Cortex of kidney (tissue), 1 donor: ENCODE measurements at places on chromosomes 6 and 20.

- DNase-seq, result no peak
Observed at GRCh38 chr20:8646716-8647115, 422.2 kb upstream of the PLCB4 start.

GRCh38 chr6:89023591-89024441, 56.7 kb upstream of the PNRC1 start:
- DNase-seq, result no peak

GRCh38 chr6:45946352-45946751, 69.3 kb downstream of the CLIC5 start:
- DNase-seq, result no peak

- no peak for DNase-seq
Observed at GRCh38 chr20:48181261-48181935, 396.1 kb upstream of the SULF2 start.

- no peak for DNase-seq
Observed at GRCh38 chr20:21241406-21241805, 61.7 kb upstream of the XRN2 start.

GRCh38 chr20:910870-911770, 5.0 kb downstream of the ANGPT4 start:
- no peak for DNase-seq

GRCh38 chr6:135126729-135127128, 54.4 kb upstream of the MYB start:
- DNase-seq, result no peak

- DNase-seq, result no peak
Observed at GRCh38 chr6:162849269-162849668, 121.5 kb downstream of the PACRG start.

DNA sequence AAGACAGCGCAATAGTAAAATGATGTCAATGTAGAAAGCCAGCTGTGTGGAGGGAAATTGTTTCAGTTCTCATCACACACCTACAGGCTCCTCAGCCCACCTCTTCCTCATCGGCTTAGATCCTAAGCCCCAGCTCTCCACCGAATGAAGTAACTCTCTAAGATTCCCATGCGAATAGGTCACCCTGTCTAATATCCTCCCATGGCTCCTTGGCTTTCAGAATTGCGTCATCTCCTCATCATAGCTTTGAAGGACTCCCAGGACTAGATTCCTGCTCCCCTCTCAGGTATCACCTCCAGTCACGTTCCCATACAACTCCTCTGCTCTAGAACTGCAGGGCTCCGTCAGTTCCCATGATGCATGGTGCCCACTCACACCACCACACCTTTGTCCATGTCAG, 16.2 kb upstream of the SLC22A16 start:
- no peak for DNase-seq

DNA sequence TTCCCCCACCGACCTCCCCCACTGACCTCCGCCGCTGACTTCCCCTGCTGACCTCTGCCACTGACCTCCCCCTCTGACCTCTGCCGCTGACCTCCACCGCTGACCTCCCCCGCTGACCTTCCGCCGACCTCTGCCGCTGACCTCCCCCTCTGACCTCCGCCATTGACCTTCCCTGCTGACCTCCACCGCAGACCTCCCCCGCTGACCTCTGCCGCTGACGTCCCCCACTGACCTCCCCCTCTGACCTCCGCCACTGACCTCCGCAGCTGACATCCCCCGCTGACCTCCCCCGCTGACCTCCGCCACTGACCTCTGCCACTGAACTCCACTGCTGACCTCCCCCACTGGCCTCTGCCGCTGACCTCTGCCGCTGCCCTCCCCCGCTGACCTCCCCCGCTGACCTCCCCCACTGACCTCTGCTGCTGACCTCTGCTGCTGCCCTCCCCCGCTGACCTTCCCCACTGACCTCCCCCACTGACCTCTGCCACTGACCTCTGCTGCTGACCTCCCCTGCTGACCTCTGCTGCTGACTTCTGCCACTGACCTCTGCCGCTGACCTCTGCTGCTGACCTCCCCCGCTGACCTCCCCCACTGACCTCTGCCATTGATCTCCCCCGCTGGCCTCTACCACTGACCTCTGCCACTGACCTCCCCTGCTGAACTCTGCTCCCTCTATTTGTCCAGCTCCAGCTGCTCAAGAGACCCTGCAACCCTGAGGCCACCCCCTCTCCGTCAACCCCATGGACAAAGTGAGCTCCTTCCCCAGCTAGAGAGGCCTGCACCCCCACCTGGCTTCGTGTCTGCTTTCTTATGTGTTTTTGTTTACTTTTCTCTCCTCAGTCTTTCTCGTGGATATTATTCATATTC, 91.4 kb upstream of the AFDN start:
- DNase-seq, result no peak

GRCh38 chr6:4606821-4607704, 169.1 kb upstream of the CDYL start:
- DNase-seq, result no peak

GRCh38 chr20:37343212-37343993, 2.5 kb upstream of the SRC start:
- no peak for DNase-seq

DNA sequence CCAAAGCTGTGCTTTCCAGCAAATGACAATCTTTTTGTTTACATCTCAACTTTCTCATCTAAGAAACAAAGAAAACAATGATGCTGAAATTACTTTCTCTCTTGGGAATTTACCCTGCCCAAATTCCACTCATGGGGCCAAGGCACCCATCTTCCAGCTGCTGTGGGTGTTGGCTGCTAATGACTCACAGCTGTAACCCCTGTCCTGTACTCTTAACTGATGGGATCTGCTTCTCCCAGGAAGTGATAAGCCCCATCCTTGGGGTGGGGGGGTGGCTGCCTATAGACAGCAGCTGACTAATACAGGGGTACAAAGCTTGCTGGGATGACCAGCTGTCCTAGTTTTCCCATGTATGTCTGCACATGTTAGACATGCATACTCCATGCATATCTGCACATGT, 938.6 kb downstream of the C6orf118 start:
- DNase-seq, result no peak

DNA sequence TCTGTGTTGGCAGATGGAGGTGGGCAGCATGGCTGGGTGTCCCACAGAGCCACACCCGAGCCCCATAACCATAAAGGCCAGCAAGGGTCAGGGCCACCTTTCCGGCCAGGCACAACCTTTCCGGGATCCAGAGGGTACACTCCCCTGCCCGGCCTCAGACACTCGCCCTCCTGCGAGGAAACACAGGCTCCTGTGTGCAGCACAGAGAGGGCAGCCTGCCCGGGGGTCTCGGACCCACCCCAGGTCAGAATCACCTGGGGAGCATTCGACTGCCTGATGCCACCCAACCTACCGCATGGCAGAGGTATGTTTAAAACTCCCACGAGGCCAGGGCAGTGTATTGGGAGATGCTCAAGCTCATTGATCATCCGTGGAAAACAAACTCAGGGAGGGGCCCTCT, 260.3 kb downstream of the TAF4 start:
- no peak for DNase-seq

- no peak for DNase-seq
Observed at GRCh38 chr6:156840606-156841005, 63.4 kb downstream of the ARID1B start.

GRCh38 chr20:18986895-18987580, 173.5 kb downstream of the SCP2D1 start:
- no peak for DNase-seq

GRCh38 chr6:73854998-73855718, 159.2 kb downstream of the CD109 start:
- DNase-seq, result no peak

- DNase-seq, result no peak
Observed at GRCh38 chr6:86529635-86530034, 407.7 kb upstream of the HTR1E start.

DNA sequence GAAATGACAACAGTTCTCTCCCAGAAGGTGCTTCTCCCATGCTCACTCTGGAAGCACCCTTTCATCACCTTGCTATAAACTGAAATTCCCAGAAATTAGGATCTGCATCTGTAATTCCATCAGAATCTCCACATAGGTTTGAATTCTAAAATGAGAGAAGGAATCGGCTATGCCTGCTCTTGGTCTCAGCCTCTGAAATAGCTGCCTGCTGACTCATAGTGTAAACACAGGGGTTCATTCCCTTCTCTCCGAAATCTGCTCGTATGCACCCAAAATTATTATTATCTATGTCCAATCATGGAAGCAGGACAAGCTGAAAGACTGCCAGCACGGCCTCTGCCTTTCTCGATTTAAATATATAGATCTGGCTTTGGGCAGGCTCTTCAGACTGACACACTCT, 74.6 kb upstream of the TAB2 start:
- DNase-seq, result no peak

DNA sequence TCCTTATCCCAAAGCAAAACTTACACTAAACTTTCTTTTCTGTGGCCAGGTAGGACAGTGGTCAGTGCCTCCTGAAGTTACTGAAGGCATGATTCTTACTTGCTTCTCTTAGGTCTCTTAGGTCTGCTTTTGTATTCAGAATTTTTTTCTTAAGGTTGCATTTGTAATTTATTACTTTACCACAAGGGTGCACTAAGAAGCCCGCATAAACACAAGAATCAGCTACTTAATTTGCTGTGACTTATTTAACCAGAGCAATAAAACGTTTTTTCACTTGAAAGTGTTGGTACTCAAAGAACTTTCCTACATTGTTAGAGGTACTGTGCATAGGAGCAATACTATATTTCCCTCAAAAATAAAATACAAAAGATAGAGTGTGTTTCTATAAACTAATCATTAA, 75.4 kb upstream of the LAMA2 start:
- DNase-seq, result no peak

- no peak for DNase-seq
Observed at GRCh38 chr6:12077021-12077710, 65.1 kb downstream of the HIVEP1 start.

DNA sequence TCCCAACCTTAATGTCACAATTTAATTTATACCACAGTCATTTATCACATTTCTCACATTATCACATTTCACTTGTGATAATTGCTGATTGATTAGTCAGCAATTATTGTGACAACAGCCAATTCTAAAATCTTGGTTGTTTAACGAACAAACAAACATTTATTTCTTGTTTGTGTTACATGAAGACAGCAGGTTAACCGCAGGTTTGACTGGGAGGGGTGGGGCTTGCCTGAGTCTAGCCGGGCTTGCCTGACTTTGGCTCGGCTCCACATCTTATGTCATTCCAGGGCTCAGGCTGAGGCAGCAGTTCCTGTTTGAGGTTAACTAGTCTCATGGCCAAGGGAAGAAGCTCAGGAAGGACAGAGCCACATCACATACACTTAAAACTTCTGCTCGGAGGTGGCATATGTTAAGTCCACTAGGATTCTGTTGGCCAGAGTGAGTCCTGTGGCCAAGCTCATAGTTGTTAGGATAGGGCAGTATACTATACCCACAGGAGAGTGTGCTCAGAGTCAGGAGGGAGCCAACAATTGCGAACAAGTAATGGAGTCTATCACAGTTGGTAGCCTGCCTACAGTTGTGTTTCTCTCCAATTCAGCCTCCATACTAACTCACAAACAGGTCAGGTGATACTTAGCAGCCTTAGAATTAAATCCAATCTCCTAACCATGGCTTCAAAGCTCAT, 90.0 kb upstream of the IFNGR1 start:
- no peak for DNase-seq

- no peak for DNase-seq
Observed at GRCh38 chr6:27188885-27189418, 58.5 kb upstream of the PRSS16 start.

- DNase-seq, result no peak
Observed at GRCh38 chr6:166168616-166169548, 1.2 kb upstream of the TBXT start.

- DNase-seq, result no peak
Observed at GRCh38 chr20:10553326-10553984, 118.3 kb downstream of the SLX4IP start.

DNA sequence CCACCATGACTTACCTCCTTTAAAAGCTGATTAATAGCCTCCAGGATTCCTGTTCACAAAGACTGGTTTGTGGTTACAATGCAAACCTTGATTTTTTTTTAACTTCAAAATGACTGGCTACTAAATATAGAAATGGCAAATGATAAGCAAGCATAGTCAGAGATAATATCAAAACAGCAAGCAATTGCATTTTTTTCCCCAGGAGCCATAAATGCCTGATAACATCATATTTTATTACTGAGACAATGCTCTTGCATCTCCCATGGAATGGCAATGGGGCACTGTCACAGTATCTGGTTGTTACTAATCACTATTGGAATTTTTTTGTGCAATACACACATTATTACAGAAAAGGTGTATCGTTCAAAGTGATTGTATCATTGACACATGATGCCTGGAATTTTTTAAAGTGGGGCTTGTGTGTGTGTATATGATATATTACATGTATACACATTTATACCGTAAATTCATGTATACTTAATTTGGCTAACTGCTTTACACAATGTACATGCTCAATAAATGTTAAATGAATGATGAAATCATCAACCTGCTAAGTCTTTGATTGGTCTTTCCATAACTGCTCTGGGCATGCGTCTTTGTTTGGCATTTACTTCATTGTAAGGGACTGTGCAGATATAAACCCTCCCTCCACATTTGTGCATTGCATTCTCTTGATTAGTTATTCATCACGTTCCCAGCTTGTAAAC, 980 bp upstream of the SALL4 start:
- no peak for DNase-seq

DNA sequence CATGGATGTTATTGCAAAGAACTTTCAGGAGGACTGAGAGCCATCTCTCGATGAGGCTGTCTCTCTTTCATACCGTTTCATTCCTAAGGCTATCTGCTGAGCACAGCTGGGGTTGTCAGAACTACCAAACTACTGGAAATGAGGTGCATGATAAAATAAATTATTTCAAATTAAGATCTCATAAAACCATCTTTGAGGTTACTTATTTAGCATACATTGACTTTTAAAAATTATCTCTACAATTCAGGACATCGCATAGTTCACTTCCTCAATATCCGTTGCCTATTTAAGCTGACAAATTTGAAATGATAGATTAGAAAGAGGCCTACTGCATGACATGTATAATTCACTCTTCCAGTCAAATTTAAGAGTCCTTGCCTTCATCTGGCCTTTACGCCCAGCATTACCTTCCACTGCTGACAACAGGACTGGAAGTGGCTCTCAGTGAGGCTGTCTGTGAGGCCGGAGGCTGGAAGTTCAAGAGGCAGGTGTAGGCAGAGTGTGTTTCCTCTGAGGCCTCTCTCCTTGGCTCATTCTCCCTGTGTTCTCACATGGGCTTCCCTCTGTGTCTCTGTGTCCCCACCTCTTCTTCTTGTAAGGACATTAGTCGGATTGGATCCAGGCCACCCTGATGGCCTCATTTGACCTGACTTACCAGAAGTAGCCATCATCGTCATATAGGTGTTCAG, 12.8 kb upstream of the DUSP22 start:
- no peak for DNase-seq

- DNase-seq, result no peak
Observed at GRCh38 chr6:73798592-73798991, 102.6 kb downstream of the CD109 start.

DNA sequence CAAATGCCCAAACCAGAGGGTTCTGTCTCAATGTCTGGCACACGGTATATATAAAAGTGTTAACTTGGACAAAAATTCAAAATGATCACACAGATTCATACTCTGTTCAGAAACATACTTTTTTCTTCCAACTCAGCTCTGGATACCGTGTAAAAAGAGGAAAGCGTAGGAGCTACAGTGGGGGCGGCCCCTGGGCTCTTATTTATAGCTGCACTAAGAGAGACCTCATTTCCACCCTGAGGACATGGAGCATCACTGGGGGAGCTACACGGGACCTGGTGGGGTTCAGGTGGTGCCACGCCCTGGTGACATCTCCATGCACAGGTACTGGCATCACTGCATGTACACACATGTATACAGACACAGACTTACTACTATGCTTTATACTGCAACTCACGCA, 185.9 kb upstream of the FOXQ1 start:
- DNase-seq, result no peak
